ENCODE measurements at places on chromosomes 13 and 19.

GRCh38 chr13:37106642-37107041, 1.2 kb upstream of the CSNK1A1L start:
- no peak for DNase-seq

- no peak for DNase-seq
Observed at GRCh38 chr13:40779796-40780285, 8.9 kb upstream of the MRPS31 start.

DNA sequence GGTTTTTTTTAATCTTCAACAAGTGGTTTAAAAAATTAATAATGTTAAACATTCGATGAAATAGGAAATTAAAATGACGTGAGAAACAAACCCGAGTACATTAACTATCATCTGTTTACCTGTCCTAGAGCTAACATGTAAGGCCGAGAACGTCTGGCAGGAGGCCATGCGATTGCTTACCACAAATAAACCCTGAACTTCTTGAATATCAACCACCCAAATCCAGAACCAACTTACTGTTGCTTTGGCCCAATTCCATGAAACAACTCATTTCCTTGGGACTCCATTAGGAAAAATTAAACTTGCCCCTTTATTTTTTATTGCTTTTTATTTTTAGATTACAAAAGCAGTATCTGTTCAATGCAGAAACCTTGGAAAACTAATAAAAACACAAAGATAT, 228.9 kb upstream of the IRS2 start:
- no peak for DNase-seq

GRCh38 chr19:5809053-5809452, 4.2 kb downstream of the NRTN start:
- no peak for DNase-seq

DNA sequence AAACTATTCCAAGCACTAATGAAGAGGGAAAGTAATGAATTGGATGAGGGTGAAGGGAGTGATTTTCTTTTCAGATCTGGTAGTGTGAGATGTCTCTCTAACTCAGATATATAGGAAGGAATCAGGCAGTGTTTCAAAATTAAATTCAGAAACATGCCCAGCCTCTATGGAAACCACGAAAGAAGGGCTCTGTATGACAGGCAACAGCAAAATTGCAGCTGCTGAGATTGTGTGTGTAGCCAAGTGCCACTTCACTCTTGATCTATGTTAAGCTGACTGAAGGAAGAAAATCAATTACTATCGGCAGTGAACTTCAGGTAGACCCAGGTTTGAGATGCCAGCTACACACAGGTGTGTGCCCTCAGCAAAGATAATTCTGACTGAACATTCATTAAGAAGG, 387.4 kb downstream of the PCDH9 start:
- no peak for DNase-seq

- peak; percentile 58 for DNase-seq
Observed at GRCh38 chr19:28482221-28482620, 730.7 kb downstream of the UQCRFS1 start.

DNA sequence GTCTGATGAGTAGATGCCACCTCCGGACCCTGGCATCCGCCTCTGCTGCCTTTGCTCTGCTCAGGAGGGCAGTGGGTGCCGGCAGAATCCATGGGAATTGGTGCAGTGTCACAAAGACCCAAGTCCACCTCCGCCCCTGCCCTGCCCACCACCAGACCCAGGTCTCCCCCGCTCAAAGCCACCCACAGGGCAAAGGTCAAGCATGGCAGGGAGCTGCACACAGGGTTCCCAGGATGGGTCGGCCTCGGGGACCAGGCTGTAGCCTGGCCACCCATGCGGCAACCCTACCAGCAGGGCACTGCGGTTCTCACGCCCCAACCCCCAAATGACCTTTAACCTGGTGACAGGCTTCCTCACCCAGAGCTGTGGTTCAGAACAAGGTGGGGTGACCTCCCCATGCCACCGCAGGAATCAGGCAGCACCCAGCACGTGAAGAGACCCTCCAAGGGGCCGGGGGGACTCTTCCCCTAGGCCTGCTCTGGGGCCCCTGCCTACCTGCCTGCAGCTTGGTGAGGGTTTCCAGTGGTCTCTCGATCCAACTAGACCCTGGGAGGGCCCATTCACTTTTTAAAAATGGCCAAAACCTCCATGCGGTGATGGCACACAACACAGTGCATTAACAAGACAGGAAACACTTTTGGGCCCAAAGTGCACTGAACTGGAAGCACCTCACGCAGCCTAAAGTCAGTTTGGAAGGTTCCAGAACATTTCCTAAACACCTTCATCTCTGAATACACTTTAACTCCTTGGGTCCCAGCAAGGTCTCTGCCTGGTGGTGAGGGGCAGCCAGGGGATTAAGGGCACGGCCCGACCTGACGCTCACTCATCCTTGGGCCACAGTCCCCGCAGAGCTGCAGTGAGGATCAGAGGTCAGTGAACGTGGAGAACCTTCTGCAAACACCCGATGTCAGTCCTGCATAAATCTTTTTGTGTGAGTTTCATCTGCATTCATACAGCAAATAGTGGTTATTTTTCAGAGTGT, 11.0 kb downstream of the GAS6 start:
- DNase-seq: no peak

GRCh38 chr13:114043421-114044053, 69.7 kb upstream of the C13orf46 start:
- no peak for DNase-seq

- no peak for DNase-seq
Observed at GRCh38 chr19:37982655-37983054, 75.6 kb downstream of the SIPA1L3 start.

DNA sequence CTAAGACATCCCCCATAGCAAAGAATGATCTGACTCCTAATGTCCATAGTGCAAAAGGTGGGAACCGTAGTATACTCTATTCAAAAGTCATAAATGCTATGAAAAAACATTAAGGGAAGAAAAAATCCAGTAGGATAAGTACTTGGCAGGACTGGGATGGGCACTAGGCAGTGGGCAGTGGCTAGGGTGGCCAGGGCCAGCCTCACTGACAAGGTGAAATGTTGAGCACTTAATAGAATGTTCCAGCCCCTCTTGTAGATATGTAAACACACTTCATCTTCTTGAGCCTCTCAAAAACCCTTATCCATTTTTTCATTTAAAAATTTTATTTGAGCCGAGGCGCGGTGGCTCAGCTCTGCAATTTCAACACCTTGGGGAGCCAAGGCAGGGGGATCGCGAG, 1.5 kb upstream of the CLEC4G start:
- no peak for DNase-seq

- no peak for DNase-seq
Observed at GRCh38 chr19:38452430-38453366, 19.2 kb downstream of the RYR1 start.

DNA sequence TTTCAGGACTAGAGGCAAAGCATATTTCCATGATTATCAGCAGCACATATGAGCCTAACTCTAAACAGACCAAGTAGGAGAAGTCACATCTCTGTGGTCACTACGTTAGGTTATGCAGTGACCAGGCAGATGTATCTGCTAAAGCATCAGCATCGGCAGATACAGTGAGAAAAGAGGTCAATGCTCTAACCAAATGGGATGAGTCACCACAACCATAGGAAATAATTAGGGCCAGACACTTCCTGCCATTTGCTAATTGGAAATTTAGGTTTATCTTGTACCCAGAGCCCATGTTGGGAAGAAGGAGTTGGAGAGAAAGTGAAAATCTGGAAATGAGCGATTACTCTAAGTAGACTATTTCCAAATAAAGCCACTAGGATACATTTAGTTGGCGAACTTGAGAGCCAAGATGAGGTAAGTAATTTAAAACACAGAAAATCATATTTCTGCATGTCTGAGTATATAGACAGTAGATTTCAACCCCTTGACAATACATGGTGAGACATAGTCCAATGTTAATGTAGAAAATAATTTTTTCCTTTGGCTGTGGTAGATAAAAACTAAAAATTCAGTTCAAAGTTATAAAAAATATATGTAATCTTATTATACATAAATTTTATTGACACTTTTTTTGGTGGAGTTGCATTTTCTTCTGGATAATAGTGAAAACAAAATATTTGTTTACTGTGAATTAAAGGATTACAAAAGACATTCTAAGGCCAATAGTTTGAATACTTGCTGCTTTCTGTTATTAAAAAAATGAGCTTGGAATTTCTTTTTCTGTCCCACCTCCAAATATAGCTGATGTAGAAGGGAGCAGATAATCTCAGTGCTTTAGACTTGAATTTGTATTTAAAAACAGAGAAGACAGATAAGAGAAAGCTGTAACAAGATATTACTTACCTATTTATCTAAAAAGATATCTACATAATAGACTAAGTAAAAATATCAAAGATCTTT, 104.4 kb upstream of the CSNK1A1L start:
- no peak for DNase-seq

GRCh38 chr13:48402325-48402932, 10.5 kb downstream of the LPAR6 start:
- DNase-seq: no peak

DNA sequence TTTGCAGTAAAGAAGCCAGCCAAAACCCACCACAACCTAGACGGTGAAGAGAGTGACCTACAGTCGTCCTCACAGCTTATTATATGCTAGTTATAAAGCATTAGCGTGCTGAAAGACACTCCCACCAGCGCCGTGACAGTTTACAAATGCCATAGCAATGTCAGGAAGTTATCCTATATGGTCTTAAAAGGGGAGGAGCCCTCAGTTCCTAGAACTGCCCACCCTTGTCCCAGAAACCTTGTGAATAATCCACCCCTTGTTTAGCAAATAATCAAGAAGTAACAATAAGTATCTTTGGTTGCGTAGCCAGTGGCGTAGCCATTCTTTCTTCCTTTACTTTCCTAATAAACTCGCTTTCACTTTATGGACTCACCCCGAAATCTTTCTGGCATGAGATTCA, 227.9 kb upstream of the ARGLU1 start:
- no peak for DNase-seq

- no peak for DNase-seq
Observed at GRCh38 chr13:43797869-43798268, 11.1 kb upstream of the ENOX1 start.

DNA sequence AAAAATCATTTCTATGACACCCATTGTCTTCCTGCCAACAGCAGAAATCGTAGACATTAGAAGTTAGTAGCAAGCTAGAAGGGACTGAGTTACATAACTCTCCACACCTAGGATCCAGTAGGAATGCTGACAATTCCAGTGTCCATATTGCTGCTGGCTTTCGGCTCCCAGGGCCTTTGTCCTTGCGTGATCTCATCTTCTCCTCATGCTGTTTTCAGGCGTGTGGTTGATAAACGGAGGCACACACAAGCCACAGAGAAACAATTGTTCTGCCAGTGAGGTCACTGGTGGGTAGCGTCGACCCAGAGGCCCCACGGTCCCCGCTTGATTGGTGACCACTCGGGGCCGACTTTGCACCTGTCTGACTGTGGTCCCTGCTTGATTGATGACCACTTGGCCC, 31.6 kb upstream of the F7 start:
- DNase-seq: no peak

DNA sequence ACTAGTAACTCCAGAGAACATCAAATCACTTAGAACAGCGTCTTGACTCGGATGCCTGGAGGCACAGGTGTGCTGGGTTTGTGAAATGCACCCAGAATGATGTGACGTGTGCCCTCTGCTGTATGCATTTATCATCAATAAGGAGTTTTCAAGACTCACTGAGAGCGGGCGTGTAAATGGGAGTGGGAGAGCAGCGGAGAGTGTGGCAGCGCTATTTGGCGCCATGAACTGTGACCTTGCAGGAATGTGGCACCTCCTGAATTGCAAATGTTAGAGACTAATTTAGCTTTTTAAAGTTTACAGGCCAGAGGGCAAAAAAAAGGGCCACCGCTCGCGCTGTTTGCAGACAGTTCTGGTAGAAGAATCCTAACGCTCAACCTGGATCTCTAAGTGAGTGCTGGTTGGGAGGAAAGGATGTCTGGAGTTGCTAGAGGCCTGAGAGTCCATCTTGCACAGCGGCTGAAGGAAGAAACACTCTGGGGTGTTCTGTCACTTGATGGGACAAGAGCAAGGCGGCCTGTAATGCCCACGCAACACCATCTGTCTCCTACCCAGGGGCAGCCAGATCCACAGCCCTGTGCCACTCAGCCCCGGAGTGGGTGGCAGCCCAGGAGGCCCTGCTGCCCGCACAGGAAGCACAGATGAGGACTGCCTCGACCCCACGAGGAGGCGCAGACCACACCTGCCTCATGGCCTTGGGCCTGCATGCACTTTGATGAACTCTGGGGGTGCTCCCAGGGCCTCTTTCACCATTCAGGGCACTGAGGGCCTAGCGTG, 19.7 kb downstream of the RANBP3 start:
- DNase-seq: no peak

GRCh38 chr13:106385654-106386053, 149.8 kb downstream of the EFNB2 start:
- no peak for DNase-seq

DNA sequence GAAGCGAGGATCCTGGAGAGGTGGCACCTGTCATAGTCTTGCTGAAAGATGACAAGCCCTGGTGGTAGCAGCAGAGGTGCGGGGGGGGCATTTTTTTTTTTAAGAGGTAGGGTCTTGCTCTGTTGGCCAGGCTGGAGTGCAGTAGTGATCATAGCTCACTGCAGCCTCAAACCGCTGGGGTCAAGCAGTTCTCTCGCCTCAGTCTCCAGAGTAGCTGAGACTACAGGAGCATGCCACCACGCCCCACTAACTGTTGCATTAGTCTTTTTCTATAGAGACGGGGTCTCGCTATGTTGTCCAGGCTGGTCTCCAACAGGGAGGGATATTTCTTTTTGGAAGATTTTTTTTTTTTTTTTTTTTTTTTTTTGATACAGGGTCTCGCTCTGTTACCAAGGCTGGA, 3.3 kb downstream of the BAX start:
- no peak for DNase-seq

DNA sequence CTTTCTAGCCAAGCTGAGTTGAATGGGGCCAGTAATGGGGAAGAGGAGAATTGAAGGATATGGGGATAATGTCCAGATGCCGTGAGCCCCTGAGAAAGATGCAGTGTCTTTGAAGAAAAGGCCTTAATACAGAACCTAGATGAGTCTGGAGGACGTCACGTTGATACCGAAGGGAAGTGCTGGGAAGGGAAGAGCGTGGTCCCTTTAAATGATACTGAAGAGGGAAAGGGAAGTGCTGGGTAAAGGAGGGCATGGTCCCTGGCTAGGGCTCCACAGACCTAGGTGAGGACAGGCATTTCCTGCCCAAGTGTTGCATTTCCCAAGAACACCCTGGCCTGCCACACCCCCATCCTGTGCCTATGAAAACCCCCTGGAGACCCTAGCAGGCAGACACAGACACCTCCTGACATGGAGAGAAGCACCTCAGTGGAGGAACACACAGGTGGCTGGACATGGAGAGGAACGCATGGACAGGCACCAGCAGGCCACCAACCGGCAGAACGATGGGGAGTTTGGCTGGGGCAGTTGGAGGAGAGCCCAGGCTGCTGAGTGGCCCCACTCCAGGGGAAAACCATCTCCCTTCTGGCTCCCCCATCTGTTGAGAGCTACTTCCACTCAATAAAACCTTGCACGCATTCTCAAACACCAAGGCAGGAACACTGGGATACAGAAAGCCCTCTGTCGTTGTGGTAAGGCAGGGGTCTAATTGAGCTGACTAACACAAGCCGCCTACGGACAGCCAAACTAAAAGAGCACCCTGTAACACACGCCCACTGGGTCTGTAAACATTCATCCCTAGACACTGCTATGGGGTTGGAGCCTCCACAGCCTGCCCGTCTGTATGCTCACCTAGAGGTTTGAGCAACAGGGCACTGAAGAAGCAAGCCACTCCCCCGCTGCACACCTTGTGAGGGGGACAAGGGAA, 34.9 kb upstream of the POMP start:
- DNase-seq: no peak

GRCh38 chr13:50071379-50071778, 56.1 kb downstream of the KCNRG start:
- DNase-seq: no peak

GRCh38 chr19:51186323-51186722, 38.6 kb upstream of the CD33 start:
- DNase-seq: no peak

All from LoVo (cell line).